ENCODE measurements at places on chromosomes 16 and 17.
A peak's percentile ranks its signal among the peaks of the same experiment; 100 is the strongest.

DNA sequence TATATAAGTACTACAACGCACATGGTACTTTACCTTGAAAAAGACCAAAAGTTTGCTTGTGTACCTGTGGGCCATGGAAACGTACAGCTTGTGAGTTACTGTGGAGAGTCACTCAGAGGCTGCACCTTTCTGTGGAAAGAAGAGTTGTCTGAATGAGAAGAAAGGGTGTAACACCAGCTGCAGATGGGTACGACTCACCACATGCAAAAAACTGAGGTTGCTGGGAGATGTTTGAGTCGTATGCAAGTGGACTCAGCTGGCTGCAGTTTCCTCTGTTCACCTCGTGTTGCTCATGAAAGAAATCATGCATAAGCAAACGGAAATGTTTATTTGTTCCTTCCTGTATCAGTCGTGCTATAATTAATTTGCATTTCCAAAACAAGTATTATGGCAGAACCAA, 22.4 kb upstream of the DYNLRB2 start:
- no peak for DNase-seq

DNA sequence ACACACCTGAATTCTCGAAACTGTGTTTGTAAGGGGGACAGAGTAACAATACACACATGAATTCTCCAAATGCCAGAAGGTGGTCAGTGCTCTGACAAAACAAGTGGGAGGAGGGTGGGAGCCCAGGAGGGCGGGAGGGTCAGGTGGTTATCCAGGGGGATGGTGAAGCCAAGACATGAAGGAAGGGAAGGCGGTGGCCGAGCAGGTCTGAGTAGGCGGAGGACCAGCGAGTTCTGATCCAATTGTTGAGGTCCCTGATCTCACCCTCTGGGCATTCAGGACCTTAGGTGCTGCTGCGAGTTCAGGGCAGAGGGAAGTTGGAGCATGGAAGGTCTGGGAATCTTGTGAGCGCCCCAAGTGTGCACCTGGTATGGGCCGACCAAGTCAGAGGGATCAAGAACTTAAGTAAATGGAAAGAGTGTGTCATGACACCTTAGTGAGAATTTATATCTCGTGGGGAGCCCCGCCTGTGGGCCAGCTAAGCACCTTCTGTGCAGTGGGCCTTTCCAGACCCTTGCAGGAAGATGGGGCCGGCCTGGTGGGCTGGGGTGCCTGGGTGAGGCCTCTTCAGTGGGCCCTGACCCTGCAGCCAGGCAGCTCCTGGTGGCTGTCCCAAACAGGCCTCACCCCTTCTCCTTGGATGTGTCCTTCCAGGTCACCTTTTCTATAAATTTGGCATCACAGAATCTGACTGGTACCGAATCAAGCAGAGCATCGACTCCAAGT, 86.1 kb downstream of the NPIPB11 start:
- peak; percentile 57 for DNase-seq

DNA sequence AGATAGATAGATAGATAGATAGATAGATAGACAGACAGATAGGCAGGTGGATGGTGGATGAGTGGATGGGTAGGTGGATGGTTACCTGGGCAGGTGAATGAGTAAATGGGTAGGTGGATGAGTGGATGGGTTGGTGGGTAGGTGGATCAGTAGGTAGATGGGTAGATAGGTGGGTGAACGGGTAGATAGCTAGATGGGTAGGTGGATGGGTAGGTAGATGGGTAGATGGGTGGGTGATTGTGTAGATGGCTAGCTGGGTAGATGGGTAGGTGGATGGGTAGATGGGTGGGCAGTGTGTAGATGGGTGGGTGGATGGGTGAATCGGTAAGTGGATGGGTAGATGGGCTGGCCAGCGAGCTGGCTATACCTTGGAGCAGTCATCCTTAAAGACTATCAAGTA, 21.8 kb upstream of the LRRC37A3 start:
- DNase-seq, result no peak

DNA sequence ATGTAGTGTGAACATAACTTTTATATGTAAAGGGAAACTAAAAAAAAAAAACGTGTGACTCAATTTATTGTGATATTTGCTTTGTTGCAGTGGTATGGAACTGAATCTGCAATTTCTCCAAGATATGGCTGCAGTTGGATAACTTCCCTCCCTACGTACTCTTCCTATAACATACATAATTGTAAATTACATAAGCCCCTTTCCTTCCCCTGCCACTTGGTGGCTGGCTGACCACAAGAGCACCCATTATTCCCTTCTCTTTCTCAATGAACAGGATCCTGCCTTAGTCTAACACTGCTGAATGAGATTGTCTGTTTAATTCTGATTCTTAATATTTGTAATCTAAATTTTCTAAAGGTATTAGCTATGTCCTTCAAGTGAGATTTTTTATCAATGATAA, 27.8 kb downstream of the CCL4 start:
- no peak for DNase-seq

- DNase-seq, result no peak
These were observed 405.1 kb downstream of the TOX3 start for GRCh38 chr16:52141871-52142270.

- peak; percentile 53 for DNase-seq
These were observed 19.4 kb downstream of the TMEM94 start for GRCh38 chr17:75475851-75476250.

Data from osteoblast (primary cell).